ENCODE measurements at places on chromosomes 1 and 21.

- DNase-seq, result no peak
Measured at GRCh38 chr1:107748531-107748930, 216.4 kb downstream of the VAV3 start.

DNA sequence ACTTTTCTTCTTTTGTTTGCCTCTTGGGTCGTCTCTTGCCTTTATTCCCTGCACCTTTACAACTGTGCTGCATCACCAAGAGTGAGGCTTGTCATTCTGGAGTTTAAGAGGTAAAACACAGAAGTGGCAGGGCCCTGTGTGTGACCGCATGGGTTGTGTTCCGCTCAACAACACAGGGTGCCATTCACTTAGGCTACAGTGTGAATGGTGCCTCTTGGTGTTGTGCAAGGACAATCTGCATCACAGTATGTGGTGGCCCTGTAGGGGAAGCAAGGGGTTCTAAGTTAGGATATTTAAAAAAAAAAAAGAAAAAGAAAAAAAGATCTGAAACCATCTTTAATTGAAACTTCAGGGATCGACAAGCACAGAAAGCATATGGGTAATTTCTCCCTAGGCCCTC, 38.2 kb downstream of the BRINP2 start:
- no peak for DNase-seq

DNA sequence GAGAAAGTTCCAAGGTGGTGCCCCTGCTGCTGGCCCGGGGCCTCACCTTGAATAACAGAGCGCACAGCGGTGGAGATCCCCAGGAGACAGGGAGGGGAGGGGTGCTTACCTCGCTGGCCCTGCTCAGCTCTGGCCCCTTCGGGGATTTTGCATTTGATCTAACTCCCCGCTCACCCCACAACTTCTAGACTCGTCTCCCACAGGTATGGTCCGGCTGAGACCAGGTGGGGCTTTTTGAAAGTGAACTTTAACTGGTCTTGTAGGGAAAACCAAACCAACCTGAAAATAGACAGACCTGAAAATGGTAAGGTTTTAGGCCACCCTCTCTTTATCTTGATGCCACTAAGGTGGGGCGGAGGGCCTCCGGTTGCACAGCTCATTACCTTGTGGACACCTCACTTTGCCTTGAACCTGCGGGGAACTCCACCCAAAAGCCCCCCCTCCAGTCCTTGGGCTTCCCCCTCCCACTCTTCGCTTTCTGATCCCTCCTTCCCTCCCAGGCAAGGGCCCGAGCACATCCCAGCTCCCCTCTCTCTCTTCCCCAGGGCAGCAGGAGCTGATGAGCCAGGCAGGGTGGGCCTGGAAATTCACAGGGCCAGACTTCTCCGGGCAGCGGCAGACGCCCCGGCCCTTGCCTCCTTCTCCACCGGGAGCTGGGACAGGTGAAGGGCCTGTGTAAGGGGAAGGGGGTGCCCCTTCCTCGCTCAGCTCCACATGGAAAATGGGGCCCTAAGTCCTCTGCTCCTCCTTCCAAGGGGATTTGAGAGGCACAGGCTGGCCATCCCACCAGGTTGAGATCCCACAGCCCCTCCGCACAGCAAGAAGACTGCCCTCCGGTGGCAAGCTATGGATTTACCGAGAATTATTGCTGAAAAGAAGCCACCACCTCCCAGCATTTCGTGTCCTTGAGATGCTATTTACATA, 16.1 kb downstream of the TNFRSF8 start:
- DNase-seq, result peak; percentile 73

- no peak for DNase-seq
Measured at GRCh38 chr1:3536420-3537195, 74.7 kb downstream of the MEGF6 start.

DNA sequence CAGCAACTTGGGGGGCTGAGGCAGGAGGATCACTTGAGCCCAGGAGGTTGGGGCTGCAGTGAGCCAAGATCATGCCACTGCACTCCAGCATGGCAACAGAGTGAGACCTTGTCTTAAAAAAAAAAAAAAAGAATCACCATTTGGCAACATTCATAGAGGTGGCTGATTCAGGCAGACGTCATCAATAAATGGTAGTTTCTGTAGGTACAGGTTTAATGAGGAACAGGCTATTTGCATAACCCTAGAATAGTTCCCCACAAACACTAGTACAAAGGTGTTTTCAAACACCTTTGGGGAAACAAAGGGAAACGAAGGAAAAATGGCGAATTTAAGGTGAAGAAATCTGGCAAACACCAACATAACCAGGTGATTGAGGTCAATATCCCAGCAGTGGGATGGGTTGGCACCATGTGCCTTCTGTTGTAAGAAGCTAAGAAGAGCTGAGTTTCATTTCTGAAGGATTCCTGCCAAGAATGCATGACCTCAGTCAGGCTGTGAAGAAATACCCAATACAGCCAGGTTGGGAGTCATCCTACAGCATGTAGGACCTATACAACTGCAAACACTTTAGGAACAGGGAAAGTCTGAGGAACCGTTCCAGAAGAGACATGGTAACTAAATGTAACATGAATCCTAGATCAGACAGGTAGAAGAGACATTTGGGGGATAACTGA, 5.6 kb downstream of the LPAR3 start:
- no peak for DNase-seq

GRCh38 chr1:68213843-68214242, 18.5 kb downstream of the WLS start:
- no peak for DNase-seq

Measured in stimulated activated CD4-positive, alpha-beta T cell treated with anti-CD3 and anti-CD28 coated beads, Interleukin-15, amount 100 ng/mL, for 24 hours (primary cell).